Pulmonary artery endothelial cell (primary cell): ENCODE measurements at places on chromosomes 5 and 9. TPM values are rescaled to one million over a fixed set of nuclear protein-coding genes. Genes with fewer than 3 reads are reported as not detected.

Gene PCA3
- total RNA-seq = 0.79 and 1.2 TPM in 2 replicates

Gene ANKRD31
- not detected in 2 replicates for total RNA-seq

Gene LRRC19
- total RNA-seq = not detected in 2 replicates

Gene CARD6
- total RNA-seq = 29.5 and 37.9 TPM in 2 replicates

Gene JAKMIP2
- total RNA-seq = under 0.01 TPM in 1 of 2 replicates, not detected in the other

Gene ANKRD18A
- 0.21 and 1.5 TPM in 2 replicates for total RNA-seq

Gene GMCL2
- not detected in 2 replicates for total RNA-seq

Gene SLIT3
- total RNA-seq = 0.25 and 0.99 TPM in 2 replicates

Gene KCNT1
- under 0.01 TPM in 1 of 2 replicates, not detected in the other for total RNA-seq

Gene PLPP7
- total RNA-seq = 1.5 and 3.6 TPM in 2 replicates

Gene CPLANE1
- total RNA-seq = 10.0 and 15.3 TPM in 2 replicates

Gene OR5C1
- total RNA-seq = not detected in 2 replicates

Gene DMRT3
- not detected in 2 replicates for total RNA-seq

Gene KCNN2
- total RNA-seq = 0.20 and 0.25 TPM in 2 replicates

Gene PCDHGA5
- total RNA-seq = 0.35 and 0.40 TPM in 2 replicates

Gene SCAMP1
- 66.7 and 71.6 TPM in 2 replicates for total RNA-seq

Gene FAXDC2
- 1.5 and 5.0 TPM in 2 replicates for total RNA-seq

Gene CD14
- 0.26 and 0.49 TPM in 2 replicates for total RNA-seq

Gene ORM1
- total RNA-seq = not detected in 2 replicates

Gene PCDHGA6
- total RNA-seq = 1.3 and 1.4 TPM in 2 replicates

Gene CEP120
- total RNA-seq = 14.2 and 16.9 TPM in 2 replicates

Gene TTC39B
- 4.4 and 5.2 TPM in 2 replicates for total RNA-seq

Gene LTC4S
- total RNA-seq = 0.46 and 0.66 TPM in 2 replicates

Gene OR1Q1
- not detected in 2 replicates for total RNA-seq

Gene ACER2
- 5.5 and 8.1 TPM in 2 replicates for total RNA-seq

Gene TUT7
- 28.9 and 38.2 TPM in 2 replicates for total RNA-seq

Gene HACD4
- total RNA-seq = 0.99 and 1.6 TPM in 2 replicates

Gene EGFLAM
- total RNA-seq = 0.53 and 0.59 TPM in 2 replicates

Gene ELOVL7
- under 0.01 TPM in 1 of 2 replicates, not detected in the other for total RNA-seq

Gene TPPP
- 0.18 and 0.20 TPM in 2 replicates for total RNA-seq

Gene BAAT
- under 0.01 TPM in 1 of 2 replicates, not detected in the other for total RNA-seq
